HTR-8/SVneo (cell line): ENCODE measurements at places on chromosomes 4 and X.

- peak; percentile 32 for DNase-seq
Measured at GRCh38 chr4:147777456-147778091, 45.7 kb downstream of the ARHGAP10 start.

DNA sequence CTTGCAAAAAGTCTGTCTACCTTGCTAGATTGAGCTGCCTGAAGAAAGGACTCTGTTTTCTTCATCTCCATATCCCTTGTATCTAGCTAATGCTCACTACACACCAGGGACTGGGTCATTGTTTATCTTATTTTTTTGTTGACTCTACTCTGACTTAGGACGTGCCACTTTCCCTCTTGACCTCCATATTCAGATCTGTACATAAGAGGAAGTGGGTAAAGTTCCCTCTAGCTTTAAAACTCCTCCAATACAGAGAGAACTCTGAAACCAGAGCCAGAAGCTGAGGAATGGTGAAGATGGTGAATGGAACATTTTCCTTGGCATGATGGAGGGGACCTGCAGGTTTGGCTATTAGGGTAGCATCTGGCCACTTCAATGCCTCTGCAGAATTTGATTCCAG lies 2026.1 kb upstream of the TENM3 start:
- DNase-seq = no peak

- DNase-seq = no peak
Measured at GRCh38 chrX:7698248-7698647, 144.7 kb upstream of the VCX start.

DNA sequence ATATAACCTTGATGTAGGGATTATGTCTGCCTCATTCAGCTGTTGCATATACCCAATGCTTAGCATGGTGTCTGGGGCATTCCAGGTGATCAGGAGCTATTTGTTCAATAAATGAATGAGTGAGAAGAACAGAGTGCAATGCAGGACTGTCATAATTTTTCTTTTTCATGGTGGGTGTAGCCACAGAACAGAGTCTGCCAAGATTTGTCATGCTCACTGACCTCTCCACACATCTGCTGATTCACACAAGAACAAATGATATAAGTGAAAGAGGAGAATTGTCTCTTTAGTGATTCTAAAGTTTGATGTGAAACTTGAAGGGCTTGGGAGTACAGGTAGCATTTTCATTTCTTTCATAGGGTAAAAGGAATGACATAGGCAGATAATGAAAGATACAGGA lies 64.4 kb upstream of the TEX13D start:
- DNase-seq = no peak

DNA sequence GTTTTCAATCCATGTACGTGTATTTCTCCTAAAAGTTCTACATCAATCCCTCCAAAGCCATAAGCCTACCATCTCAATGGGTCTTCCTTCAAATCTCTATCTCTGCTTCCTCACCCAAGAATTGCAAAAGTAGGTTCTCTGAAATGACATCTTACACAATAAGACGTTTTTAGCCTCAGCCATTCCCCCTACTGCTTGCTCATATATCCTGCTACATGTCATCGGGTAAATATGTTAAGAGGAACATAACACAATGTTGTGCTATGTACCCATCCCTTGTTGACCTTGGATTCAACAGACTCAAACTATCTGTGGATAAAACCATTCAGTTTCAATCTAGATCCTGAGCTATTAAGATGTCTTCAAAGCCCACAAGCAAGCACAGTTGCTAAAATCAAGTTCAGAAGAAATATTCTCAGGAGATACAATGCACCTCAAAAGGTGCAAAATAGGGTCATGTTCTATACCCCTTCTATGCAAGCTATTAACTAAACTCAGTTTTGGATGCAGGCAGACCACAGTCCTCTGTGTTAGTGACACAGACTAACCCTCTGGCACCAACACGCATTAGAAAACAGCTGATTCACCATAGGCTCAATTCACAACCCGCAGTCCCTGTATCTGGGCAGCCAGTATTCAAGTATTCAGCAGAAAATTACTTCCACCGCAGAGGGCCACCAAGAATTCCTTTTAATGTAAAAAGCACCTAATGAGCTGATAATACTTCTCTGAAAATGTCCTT lies 56.8 kb downstream of the CD99L2 start:
- DNase-seq = no peak

DNA sequence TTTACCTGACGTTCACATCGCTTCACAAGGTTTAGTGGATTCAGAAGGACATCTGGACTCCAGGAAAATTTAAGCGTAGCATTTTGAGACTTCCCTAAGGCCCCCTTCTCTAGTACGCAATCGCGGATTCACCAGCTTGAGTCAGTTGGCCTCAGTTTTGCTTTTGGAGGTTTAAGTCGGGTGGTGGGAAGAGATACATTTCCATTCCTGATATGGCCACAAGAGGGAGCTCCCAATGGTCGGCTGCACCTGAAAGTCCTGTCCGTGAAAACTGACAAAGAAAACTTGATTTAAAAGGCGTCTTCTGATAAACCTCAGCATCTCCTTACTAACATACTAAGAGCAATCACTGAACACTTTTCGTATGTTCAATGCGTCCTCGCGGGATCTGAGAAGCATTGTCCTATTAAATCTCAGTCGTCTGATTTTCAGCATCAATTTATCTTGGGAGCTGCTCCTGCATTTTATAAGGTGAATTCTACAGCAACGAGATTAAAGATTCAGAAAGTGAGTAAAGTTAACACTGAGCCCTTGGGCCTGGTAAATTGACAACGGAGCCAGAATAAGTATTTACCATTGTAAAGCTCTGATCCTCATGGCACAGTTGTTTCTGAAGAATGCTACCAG lies 50.6 kb downstream of the LGI2 start:
- peak; percentile 44 for DNase-seq

DNA sequence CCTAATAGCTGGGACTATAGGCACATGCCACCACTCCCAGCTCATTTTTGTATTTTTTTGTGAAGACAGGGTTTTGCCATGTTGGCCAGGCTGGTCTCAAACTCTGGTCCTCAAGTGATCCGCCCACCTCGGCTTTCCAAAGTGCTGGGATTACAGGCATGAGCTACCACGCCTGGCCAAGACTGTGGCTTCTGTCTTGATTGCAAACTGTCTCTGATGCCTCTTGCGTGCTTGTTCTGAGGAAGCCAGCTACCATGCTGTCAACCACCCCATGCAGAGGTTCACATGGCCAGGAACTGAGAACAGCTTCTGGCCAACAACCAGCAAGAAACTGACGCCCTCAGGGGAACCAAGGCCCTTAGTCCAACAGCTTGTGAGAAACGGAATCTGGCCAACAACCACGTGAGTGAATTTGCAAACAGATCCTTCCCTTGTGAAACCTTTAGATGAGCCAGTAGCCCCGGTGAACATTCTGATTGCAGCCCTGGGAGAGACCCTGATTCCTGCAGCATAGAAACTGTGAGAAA lies 71.2 kb downstream of the SUPT20HL2 start:
- no peak for DNase-seq
